NCI-H524 (cell line): ENCODE measurements at places on chromosomes 3 and 15.

GRCh38 chr3:105877336-105877910 is 8.6 kb upstream of the CBLB start:
- DNase-seq = no peak

GRCh38 chr15:75809986-75810750 is 33.1 kb upstream of the UBE2Q2 start:
- DNase-seq = peak; percentile 26

DNA sequence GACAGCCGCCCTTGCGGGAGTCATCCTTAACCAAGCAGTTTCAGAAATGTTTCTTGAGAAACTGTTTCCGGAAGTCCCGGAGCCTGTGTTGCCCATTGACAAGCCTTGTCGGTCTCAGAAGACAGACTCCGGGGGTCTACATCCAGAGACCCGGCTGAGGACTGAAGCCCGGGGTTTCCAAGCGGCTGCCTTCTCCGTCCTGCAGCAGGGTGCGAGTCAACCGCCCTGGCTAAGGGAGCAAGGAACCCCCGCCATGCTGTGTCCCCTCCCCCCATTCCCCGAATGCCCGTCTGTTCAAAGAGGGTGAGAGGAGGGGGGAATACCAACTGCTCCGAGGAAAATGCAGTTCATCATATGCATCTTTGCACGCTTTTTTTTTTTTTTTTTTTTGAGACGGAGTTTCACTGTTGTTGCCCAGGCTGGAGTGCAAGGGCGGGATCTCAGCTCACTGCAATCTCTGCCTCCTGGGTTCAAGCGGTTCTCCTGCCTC is 61.6 kb downstream of the ATP1B3 start:
- peak; percentile 42 for DNase-seq

DNA sequence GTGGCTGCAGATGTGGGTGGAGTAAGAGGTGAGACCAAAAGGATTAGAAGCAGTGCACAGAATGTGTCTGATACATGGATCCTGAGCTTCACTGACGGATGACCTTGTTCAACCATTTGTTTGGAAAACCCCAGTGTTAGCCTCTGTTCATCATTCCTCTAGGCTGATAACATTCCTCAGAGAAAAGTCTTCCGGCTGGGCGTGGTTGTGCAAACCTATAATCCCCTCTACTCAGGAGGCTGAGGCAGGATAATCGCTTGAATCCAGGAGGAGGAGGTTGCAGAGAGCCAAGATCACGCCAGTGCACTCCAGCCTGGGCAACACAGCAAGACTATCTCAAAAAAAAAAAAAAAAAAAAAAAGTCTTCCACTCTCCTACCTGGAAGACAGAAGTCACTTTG is 23.1 kb upstream of the CHD2 start:
- DNase-seq = no peak

DNA sequence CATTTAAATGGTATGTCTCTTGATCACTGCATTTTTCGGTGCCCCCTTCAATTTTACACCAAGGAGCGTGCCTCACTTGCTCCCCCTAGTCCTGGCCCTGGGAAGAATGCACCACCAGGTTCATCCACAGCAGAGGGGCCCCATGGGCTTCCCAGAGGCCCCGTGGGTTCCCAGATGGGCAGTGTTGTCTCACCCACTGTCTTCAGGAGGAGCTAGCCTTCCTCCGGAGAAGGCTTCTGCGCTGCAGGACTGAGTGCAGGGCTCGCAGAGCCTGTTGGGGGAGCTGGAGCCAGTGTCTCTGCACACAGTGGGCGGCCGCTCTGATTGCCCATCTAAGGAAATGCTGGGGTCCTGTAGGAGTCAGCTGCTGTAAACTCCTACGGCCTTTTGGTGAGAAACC is 45.9 kb downstream of the POLR2M start:
- DNase-seq = peak; percentile 37

DNA sequence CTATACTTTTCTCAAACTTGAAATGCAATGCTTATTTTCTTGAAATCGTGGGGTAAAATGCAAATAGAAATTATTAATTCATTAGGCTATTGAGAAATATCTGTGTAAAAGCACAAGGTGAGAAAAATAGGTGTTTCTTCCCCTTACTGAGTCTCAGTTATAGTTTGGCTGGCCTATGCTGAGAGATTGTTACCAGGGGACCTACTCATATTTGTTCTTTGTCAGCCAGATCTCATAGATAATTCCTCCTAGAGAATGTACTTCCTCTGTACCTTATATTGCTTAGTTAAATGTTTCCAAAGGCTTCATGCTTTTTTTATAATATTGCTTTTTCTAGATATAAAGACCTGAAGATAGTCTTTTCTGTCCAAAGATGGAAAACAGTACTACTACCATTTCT is 60.0 kb upstream of the TRPC1 start:
- DNase-seq = no peak

GRCh38 chr3:18444595-18445400 is 19.7 kb upstream of the SATB1 start:
- peak; percentile 57 for DNase-seq

DNA sequence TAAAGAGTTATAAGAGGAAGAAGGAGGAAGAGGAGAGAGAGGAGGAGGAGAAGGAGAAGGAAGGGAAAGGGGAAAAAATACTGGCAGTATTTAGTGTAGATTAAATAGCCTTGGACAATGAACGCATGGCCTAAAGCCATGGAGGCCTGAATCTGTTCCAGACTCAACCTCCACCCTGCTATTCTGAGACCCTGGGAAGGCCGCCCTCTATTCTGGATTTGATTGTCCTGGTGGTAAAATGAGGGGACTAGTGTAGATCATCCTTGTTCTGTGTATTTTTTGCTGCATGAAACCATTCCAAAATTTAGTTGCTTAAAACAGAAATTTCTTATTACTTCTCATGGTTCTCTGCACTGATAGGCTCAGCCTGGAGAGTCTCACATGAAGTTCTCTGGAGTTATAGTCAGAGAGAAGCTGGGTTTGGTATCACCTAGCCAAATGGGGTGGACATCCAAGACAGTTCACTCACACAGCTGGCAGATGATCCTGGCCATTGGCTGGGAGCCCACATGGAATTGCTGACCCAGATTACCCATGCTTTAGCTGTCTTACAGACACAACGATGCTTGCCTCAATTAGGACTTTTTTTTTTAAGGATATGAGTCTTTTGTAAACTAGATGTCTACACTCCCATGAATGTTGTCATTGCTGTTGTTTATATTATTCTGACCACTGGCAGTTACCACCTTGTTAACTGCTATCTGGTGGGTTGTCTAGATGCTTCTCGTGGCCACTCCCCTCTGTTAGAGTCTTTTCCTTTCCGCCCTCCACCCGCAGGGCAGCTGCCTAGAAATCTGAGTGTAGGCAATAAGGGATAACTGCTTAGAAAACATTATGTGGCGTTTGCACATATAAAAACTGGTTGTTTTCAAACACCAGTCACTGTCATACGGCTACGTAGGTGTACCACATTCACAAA is 149.9 kb downstream of the SST start:
- DNase-seq = no peak

DNA sequence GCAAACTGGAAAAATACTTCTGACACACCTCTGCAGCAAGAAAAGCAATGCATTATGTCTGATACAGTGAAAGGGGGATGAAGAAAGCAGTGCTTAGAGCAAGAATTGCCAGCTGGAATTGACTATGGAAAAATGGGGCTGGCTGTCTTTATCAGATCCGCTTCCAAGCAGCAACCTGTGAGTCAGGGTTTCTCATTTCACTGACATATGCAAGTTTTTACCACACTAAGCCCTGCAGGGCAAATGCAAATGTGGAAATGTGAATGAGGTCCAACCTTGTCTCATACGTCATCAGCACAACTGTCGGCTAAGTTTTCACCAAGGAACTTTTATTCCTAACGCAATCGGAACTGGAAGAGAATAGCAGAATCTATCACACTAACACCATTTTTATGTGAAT is 172.5 kb upstream of the GADL1 start:
- DNase-seq = peak; percentile 12

- no peak for DNase-seq
These were observed 13.7 kb downstream of the CLPX start for GRCh38 chr15:65171428-65171827.

- DNase-seq = no peak
These were observed 5.1 kb upstream of the ZSCAN2 start for GRCh38 chr15:84595660-84596059.

DNA sequence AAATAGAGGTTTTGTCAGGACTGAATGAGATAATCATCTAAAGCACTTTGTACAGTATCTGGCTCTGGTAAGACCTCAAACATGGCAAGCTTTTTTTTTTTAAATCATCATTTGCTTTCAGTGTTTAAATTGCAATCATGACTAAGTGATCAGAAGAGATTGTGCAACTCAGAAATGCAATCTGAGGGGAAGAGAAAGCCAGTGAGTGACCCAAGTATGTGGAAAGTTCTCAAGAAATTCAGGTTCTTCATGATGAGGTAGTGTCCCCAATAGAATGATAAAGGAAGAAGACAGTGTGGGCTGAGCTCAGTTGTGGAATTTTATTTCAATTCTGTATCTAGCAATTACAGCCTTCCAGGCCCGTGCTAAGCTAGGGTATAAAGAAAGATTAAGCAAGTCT is 132.2 kb upstream of the TBC1D5 start:
- DNase-seq = no peak

DNA sequence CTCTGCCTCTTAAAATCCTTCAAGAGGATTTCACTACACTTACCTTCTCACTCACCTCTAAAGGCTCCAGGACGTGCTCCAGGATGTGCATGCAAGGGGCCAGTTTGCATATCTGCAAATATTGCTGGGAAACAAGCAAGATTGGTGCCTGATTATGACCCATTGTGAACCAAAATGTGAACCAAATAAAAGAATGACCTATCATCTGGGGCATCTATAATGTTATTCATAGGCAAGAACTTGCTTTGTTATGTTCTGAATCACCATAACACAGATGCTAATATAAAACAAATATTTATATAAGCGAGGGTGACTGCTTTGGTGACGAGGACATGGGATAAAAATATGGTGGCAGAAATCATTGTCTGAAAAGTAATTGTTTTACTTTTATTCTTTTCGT is 5.5 kb downstream of the IL12A start:
- no peak for DNase-seq

GRCh38 chr3:148737104-148737530 is 39.4 kb downstream of the AGTR1 start:
- no peak for DNase-seq

GRCh38 chr3:50418850-50419249 is 59.5 kb upstream of the TMEM115 start:
- no peak for DNase-seq
